NCI-H1694 (cell line): ENCODE measurements at places on chromosomes 1 and 21.

GRCh38 chr1:28266920-28267322, 7.6 kb downstream of the SESN2 start:
- DNase-seq, result no peak

DNA sequence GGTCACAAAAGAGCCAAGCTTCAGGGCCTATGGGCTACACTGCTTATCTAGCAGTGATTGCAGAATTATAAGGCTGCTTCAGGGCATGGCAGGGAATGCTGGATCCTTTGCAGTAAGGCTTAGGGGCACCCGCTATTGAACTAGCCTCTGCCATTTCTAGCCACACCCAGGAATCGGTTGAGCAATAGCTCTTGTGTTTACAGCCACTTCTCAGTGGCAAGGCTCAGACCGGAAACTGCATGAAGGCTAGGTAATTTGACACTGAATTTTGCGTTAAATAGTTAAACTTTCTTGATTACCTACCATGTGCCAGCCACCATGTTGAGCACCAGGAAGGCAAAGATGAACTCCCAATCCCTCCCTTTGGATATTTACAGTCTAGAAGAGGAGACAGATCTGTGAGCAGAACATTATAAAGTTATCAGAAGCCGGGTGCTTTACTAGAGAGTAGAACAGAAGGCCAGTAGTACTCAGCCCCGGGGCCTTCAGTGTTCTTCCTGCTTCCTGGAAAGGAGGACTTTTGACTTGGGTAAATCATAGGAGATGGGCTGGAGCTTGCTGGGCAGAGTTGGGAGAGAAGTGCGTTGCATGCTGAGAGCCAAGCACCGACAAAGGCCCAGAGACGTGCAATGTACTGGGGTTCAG, 98.6 kb upstream of the LPGAT1 start:
- no peak for DNase-seq

GRCh38 chr1:66333466-66334199, 200.3 kb upstream of the SGIP1 start:
- no peak for DNase-seq

- no peak for DNase-seq
These were observed 30.1 kb downstream of the CDCA8 start for GRCh38 chr1:37722181-37723071.

GRCh38 chr1:105608713-105609112, 1447.8 kb upstream of the PRMT6 start:
- peak; percentile 3 for DNase-seq

- no peak for DNase-seq
These were observed 178.4 kb downstream of the ADSS2 start for GRCh38 chr1:244273262-244273844.

- DNase-seq, result no peak
These were observed 135.2 kb downstream of the SLC44A5 start for GRCh38 chr1:75475696-75476095.

DNA sequence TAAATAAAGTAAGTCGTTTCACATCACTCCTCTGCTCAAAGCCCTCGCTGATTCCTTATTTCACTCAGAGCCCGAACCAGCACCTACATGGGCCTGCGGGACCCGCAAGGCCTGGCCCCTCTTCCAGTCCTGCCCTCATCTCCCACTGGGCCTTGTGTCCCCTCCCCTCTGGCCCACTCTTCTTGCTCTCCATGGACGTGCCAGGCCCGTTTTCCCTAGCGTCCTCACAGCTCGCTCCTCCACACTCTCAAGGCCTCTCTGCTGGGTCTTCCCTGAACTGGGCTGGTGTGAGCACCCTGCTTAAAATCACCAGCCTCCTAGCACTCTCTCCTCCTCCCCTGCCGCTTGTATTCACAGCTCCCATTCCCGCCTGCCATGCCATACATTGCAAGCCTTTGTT, 237.9 kb downstream of the FOXD2 start:
- DNase-seq, result no peak

- no peak for DNase-seq
These were observed 38.9 kb downstream of the YY1AP1 start for GRCh38 chr1:155649676-155650075.

DNA sequence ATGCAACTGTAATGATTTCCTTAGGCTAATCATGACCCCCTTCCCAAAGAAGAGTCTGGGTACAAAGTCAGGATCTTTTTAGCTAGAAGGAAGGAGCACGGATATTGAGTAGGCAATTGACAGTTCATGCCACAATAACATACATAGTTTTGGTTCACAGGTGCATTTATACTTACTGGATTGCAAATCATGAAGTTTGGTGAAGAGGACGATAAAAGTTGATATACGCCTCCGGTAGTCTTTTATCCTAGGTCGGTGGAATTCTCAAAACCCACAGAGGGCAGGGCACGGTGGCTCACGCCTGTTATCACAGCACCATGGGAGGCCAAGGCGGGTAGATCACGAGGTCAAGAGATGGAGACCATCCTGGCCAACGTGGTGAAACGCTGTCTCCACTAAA, 265.4 kb upstream of the PRMT6 start:
- DNase-seq, result no peak

DNA sequence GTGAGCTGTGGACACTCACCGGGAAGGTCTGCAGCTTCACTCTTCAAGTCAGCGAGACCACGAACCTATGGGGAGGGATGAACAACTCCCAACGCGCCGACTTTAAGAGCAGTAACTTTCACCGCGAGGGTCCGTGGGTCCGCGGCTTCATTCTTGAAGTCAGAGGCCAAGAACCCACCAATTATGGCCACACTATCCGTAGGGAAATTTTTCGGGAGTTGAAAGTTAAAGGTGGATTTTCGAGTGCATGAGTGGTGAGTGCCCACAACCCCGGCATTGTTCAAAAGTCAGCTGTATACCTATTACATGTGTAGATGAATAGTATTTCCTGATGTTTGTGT, 19.7 kb downstream of the EXOC8 start:
- no peak for DNase-seq

DNA sequence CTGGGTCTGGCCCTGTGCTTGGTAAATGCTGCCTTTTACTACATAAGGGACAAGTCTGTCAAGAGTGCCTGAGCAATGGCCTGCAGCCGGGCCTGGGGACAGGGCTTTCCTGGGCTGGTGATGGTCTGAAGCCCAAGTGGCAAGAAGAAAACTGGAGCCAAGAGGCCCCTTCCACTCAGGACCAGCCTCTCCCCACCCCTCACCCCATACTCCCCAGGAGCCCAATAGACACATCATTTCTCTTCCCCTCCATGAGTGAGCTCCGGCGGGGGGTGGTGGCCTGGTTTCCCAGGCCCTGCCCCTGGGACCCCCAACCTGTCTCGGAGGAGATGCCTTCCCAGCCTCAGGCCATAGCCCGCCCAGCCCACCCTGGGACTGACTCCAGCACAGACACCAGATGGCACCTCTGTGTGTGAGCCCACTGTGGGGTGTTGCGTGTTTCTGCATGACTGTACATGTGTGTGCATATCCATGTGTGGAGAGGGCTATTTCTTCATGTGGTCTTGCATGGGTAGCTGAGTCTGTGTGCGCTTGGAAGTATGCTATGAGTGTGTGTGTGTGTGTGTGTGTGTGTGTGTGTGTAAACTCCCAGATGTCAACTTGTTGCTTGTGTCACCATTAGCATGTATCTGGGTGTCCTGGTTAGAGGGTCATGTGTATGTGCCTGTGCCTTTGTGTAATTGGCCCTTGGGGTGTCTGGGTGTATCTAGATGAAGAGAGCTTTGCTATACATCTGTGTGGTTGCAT, 14.3 kb upstream of the LRP8 start:
- DNase-seq, result no peak

DNA sequence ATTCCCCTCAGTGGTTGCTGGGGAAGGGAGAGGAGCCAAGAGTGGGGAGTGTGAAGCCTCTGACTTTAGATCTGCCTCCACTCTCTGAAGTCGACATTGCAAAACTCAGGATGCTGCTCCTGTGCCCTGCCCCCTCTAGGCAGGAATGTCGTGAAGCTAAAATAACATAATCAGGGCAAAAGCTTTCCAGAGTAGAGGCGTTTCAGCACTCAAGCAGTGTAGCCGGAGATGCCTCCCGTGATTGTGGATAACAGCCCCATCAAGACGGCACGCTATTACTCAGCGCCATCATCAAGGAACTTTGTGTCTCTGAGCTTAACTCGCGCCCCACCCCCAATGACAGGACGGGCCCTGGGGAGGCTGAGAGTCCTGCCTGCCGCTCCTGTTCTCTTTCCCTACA, 60.0 kb downstream of the FBXO2 start:
- no peak for DNase-seq

- no peak for DNase-seq
These were observed at the start of gene TNFSF4 for GRCh38 chr1:173206816-173207568. TNFSF4 (minus strand) TSS chr1:173207331; CDS start chr1:173207176, 155 bp downstream.

DNA sequence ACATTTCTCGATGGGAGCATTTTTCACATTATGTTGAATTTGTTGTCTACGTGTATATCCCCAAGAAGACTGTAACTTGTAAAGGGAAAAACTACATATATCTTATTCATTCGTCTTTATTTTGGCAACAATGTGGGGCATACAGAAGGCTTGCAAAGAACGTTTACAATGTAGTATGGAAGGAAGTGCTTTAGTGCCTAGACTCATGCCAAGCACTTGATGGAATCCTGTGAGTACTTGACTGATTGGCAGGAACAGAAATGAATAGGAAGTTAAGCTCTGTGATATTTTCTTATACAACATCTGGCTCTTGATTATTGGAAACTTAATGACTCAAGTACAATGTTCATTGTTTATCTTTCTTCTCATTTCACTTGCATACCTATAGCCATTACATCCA, 284.4 kb downstream of the LRRC7 start:
- DNase-seq, result no peak

- DNase-seq, result no peak
These were observed 500.4 kb downstream of the PTPRU start for GRCh38 chr1:29736582-29737188.

DNA sequence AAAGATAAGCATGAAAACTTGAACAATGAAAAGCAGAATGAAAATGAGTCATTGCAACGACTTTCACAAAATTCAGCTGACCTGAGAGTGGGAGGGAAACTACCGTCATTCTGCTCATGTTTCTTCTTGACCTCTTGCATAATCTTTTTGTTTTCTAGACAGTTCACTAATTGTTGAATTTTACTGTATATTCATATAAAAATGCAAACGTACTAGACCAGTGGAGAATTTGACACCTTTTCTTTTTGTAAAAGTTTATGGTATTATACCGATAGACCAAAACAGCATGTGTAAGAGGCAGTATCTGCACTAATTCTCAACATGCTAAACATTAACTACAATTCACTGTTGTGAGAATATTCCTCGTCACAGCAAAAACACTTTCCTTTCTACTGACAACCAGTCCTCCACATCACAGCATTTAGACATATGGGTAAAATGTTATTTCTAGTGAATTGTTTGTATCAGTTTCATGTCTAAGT, 137.8 kb downstream of the GREM2 start:
- DNase-seq, result no peak

- no peak for DNase-seq
These were observed 122.2 kb downstream of the NFIA start for GRCh38 chr1:61204528-61204927.

- DNase-seq, result no peak
These were observed 16.1 kb downstream of the H6PD start for GRCh38 chr1:9250411-9251381.

DNA sequence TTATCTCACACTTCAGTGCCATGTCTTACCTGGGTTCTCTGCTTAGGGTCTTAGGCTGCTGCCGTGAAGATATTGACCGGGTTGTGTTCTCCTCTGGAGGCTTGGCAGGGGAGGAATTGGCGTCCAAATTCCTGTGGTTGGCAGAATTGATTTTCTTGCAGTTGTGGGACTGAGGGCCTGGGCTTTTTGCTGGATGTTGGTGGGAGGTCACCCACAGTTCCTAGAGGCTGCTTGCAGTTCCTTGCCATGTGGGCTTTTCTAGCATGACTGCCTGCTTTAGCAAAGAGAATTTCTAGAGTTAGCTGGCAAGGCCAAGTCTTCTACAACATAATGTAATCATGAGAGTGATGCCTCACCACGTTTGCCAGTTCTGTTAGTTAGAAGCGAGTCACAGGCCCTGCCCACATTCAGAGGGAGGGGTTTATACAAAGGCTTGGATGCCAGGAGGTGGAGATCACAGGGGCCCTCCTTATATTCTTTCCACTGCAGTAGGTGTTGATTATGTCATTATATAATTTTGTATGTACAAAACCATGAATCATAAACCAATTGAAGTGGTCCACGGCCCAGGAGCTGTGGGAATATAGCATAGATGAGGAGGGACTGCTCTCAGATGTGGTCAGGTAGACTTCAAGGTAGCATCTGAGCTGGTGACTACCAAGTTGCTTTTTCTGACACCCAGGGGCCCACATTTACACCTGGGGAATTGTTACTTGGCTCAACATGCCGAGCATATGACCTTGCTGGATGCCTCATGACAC, 6.6 kb downstream of the UBL4B start:
- DNase-seq, result no peak

GRCh38 chr1:67134695-67135094, at the start of gene C1orf141:
C1orf141 (minus strand) TSS chr1:67134970; CDS start chr1:67127240, 7,730 bp downstream.
- DNase-seq, result no peak

DNA sequence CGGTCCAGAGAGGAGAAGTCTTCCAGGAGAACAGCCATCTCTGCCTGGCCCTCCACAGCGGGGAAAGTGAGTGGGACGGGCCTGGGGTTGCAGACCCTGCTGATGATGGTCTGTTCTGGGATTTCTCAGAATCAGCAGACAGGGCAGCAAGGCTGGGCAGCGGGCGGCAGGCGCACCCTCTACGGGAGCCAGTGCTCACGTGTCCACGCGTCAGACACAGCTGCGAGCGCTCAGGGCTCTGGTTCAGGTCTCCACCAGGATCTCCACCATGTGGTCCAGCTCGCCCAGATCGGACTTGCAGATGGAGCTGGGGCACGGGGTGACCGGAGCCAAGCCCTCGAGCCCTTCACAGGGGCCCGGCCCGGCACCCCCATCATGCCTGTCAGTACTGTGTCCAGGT, 5.5 kb downstream of the CLCA4 start:
- no peak for DNase-seq

DNA sequence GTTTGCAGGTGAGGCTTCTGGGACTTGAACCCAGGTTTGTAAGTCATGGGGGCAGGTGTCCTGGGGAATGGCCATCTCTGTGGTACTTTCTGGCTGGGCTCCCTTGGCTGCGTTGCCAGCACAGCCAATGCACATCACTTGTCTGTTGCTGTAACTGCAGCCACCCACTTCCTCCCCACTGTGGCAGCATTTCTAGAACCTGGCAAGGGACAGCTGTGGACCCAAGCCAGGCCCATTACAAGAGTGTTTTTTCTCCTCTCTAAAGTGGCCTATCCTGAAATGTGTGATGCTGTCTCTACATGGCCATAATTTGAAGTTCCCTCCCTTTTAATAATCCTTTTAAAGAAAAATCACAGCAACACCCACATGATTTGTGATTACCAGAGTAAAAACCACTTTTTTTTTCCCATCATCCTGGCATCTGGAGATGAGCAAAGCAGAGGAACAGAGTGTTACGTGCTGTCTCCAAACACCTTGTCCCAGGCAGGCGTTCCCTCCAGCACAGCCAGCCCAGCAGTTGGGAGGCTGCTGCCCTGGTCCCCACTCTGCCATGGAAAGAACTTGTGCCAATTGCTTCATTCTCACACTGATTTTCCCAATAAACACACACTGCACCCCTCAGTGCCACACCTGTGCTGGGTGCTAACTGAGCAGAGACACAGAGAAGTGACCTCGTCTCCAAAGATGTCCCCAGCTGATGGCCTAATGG, 360.6 kb upstream of the USP24 start:
- no peak for DNase-seq
